ENCODE measurements at places on chromosomes 7 and 10. TPM values are rescaled to one million over a fixed set of nuclear protein-coding genes. Genes with fewer than 3 reads are reported as not detected.

Gene ZDHHC6
- total RNA-seq = 18.7 TPM

Gene GPR85
- not detected for total RNA-seq

Gene PROSER2
- total RNA-seq = 8.1 TPM

Gene CEP55
- total RNA-seq = 3.2 TPM

Gene ACADSB
- 10.3 TPM for total RNA-seq

Data from vagina (tissue), 2 donors.